ENCODE measurements at places on chromosomes 11 and 22. TPM values are rescaled to one million over a fixed set of nuclear protein-coding genes. Genes with fewer than 3 reads are reported as not detected.

Gene SEZ6L
- polyA plus RNA-seq, result 4.3 TPM

Gene EXT2
- polyA plus RNA-seq, result 51.6 TPM

Gene OR52H1
- polyA plus RNA-seq, result not detected

Gene GGT5
- polyA plus RNA-seq, result 9.2 TPM
